ENCODE measurements at places on chromosomes 1 and 21.

GRCh38 chr1:86758570-86758969, 54.2 kb downstream of the SH3GLB1 start:
- no peak for DNase-seq

DNA sequence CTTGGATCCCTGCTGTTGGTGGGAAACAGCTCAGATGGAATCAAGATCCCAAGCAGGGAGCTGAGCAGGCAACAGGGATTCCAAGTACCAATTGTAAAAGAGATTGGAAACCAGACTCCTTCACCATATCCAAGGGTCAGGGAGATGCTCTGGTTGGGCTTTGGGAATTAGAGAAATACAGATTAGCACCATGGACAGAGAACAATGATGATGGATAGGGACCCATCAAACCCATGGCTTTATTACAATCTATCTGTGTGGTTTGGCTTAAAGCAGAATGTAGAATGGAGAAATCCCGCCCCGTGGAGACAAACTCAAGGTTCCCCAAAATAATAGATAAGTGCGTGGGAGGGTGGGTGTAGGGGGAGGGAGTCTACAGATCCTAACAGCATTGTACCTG, 120.7 kb upstream of the CSF3R start:
- DNase-seq, result no peak

DNA sequence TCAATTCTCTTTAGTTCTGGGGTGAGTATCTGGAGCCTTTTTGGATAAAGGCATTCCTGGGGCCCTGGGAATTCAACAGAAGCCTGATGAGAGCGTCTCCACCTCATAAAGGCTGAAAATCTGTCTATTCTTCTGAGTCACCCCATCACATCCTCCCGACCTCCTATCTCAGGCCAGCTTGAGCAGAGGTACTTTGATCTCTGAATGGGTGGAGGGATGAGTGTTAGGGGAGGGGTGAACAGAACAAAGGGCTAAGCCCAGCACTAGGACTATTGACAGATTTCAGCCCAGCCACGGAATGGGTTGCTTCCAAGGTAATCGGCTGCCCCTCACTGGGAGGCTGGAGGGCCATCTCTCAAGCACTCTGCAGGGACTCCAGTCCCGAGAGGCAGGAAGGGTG, 2.5 kb upstream of the MYBPH start:
- DNase-seq, result no peak

DNA sequence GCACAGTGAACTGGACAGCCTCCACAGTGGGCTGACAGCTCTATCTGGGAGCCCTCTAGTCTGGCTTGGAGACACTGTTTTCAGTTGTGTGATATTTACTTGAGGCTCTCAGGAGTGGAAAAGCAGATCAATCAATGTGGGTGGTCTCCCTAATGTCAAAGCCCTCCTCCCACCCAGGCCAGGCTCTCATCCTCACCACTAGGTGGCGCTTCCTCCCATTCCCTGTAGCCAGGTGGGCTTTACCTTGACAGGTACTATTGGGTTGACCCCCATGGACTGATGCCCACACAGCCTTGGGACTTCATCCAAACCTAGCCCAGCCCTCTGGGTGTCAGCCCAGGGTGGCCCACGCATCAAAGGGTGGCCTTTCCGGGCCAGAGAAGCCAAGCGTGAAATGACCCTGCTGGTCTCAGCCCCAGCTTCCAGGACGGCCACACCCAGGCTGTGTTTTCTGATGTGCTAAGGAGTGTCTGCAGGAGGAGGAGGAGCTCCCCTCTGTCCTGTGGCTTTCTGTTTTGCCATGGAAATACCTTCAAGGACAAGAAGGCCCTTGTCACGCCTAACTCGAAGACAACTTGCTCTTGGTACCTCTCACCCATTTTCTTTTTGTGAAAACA, 54.0 kb downstream of the CLIC6 start:
- DNase-seq, result no peak

- no peak for DNase-seq
These were observed 149.3 kb upstream of the KIAA0040 start for GRCh38 chr1:175341631-175342429.

DNA sequence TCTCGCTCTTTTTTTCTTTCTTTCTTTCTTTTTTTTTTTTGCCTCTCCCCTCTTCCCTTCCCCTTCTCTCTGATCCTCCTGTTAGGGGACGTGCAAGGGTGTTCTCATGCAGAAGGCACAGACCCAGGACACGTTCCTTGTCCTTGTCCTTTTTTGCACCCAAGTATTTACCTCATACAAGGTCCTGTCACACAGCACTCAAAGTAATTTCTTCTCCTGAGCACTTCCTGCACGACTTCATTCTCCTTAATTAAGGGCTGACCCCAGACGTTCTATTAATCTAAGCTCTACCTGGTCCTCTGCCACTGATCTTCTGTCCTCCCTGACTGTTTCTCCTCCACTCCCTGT, 424 bp upstream of the PCNX2 start:
- DNase-seq, result no peak

- DNase-seq, result no peak
These were observed 8.7 kb upstream of the ADCY10 start for GRCh38 chr1:167922611-167923074.

GRCh38 chr1:70397013-70397412, 14.1 kb upstream of the CTH start:
- DNase-seq, result no peak

GRCh38 chr1:201184307-201185122, 6.1 kb upstream of the IGFN1 start:
- DNase-seq, result peak; percentile 92

GRCh38 chr1:167412920-167413319, 105.4 kb downstream of the CD247 start:
- no peak for DNase-seq

GRCh38 chr21:38610623-38611251, 112.5 kb upstream of the ERG start:
- DNase-seq, result no peak

DNA sequence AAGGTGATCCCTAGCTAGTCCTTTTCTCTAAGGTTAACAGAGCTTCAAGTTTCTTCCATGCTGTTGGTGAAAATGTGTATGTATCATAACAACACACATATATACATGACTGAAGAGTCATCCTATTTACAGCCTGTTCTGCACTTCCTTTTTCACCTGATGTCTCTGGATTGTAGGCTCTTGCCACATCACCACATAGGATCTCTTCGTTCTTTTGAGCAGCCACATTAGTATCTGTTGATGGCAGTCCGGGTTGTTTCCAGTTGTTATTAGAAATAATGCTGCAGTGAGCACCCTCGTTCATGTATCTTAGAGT, 19.7 kb downstream of the MRPL37 start:
- no peak for DNase-seq

GRCh38 chr1:87051965-87052364, 137.5 kb downstream of the HS2ST1 start:
- no peak for DNase-seq

- DNase-seq, result no peak
These were observed 2.8 kb downstream of the COL18A1 start for GRCh38 chr21:45407629-45408247.

DNA sequence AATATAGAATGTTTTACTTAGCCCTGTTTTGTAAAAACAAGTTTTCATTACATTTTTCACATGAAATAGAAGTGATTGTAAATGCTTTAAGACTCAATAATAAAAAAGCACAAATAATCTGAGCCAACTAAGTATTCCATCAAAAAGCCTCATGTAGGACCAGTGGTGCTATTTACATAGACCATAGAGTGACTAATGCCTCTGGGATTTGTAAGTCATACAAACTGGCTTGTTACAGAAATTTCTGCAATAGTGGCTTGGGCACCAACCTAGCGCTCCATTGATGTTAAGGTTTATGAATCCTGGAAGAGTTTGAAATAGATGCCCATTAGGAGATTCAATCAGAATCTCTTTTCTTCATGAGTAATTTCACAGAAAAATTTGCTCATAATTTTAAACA, 31.9 kb downstream of the ZMYM1 start:
- DNase-seq, result no peak

- DNase-seq, result no peak
These were observed 176.5 kb downstream of the EIF4G3 start for GRCh38 chr1:21000245-21000594.

DNA sequence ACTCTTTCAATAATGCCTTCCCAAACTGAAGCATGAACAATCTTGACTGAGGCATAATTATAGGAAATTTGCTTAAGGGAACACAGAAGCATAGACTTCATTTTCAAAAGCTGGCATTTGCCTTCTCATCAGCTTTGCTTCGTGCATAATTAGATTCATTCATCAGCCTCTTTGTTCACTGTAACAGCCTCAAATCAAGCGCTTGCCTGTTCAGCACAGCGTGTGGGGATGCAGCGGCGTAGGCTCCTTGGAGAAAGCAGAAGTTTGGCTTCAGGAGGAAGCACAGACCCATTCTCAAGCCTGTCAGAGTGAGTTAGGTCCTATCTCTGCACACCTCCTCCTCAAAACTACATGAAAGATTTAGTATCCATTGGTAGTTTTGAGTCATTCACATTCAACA, 246.4 kb upstream of the MAP1LC3C start:
- DNase-seq, result peak; percentile 49

GRCh38 chr1:53646732-53647131, 92.2 kb downstream of the GLIS1 start:
- no peak for DNase-seq

- no peak for DNase-seq
These were observed 88.5 kb upstream of the SOD1 start for GRCh38 chr21:31570824-31571566.

DNA sequence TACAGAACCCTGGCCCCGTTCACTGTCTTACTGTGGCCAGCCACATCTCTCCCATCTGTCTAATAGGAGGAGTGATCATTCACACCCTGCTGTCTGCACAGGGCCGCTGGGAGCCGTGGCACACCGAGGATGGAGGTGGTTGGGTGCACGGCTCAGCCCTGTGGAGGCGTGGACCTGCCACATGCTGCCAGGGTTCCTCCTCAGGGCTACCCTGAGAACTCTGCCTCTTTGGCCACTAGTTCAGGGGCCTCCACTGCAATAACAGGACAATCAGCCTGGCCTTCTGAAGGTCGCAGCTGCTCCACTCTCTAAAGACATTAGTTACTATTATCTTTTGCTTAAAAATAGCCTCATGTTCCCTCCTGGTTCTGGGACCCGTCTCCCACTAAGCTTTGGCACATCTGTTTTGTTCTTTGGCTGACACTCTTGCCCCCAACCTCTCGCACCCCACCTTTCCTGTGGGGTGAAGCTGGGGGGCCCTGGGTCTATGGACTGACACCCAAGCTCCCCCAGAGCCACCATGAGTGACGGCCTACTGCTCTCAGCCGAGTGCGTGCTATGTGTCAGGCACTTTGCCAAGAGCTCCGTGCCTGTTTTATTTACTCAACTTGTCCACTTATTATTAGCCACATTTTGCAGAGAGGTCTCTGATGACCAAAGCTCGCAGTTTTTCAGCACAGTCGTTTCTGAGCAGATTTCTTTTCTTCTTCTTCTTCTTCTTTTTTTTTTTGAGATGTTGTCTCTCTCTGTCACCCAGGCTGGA, 66.3 kb downstream of the ARHGEF10L start:
- no peak for DNase-seq

DNA sequence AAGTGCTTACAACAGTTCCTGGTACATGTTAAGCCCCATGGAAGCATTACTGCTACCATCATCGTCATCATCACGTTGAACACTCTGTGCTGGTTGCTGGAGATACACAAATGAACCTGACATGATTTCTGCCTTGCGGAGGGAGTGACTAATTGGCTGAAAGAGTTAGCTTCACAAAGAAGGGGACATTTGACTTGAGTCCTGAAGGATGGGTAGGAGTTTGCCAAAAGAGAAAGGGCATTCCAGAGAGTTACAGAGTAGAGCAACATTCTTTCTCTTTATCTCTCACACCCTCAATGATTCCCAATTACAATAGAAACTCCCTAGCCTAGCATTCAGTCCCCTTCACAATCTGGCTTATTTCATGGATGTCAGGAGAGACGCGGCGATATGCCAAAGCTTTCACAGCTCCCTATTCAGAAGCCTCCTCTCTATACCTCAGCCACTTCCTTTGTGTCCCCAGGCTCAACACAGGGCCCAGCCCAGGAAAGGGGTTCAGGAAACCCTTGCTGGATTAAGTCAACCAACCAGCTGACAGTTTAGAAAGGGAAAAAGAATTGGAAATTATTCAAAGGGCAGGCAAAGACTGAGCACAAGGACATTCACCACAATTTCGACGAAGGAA, 38.0 kb downstream of the SLC1A7 start:
- no peak for DNase-seq

DNA sequence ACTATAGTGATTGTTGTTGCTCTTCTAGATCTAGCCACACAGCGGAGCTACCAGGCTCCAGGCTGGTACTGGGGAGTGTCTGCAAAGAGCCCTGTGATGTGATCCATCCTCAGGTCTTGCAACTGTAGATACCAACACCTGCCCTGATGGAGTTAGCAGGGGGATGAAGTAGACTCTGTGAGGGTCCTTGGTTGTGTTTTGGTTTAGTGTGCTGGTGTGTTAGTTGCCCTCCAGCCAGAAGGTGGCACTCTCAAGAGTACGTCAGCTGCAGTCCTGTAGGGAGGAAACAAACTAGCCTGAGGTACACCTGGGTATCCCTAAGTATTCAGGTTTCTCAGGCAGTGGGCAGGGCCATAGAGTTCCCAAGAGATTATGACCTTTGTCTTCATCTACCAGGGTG, 81.2 kb upstream of the TMPRSS2 start:
- no peak for DNase-seq

GRCh38 chr1:203480525-203481084, 5.0 kb downstream of the PRELP start:
- DNase-seq, result no peak

- DNase-seq, result no peak
These were observed 78.6 kb downstream of the LAMC1 start for GRCh38 chr1:183101841-183102276.

Measured in cerebellar cortex (tissue), 1 donor.